G401 (cell line): ENCODE measurements at places on chromosomes 3 and 15.

DNA sequence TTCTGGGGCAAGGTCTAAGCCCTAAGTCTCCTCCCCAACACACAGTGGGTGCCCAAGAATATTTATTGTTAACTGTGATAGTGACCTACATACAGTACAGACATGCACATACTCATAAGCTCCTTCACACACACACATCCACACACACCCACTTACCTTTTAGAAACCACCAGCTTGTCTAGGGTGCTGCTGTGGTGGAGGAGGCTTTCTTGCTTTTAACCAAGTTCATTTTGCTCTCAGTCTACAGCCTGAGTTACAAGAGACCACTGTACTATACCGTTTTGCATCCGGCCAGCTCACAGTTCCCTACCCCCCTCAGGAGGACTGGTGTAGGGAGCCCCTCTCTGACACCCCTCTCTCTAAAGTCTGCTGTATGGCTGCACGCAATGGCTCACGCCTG, 16.7 kb downstream of the DAPK2 start:
- DNase-seq = no peak

GRCh38 chr3:4712109-4712508, 219.0 kb downstream of the ITPR1 start:
- no peak for DNase-seq

DNA sequence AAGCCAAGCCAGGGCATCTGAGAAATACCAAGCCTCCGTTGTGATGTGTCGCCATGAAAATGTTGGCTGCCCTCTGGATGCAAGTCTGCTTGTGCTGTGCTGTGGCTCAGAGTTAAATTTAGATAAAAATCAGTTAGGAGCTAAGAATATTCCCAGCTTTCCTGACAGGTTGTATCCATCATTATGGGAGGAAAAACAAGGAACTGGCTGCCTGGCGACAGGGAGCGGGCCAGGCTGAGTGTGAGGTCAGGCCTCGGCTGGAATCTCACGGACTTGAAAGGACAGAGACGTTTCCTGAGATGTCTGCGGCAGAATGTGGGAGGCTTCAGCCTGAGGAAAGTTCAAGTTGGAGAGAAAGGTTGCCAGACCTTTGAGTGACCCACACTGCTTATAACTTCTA, 213.8 kb downstream of the THSD4 start:
- no peak for DNase-seq

- DNase-seq = peak; percentile 35
These were observed 35.4 kb downstream of the ARHGAP31 start for GRCh38 chr3:119329551-119329950.

DNA sequence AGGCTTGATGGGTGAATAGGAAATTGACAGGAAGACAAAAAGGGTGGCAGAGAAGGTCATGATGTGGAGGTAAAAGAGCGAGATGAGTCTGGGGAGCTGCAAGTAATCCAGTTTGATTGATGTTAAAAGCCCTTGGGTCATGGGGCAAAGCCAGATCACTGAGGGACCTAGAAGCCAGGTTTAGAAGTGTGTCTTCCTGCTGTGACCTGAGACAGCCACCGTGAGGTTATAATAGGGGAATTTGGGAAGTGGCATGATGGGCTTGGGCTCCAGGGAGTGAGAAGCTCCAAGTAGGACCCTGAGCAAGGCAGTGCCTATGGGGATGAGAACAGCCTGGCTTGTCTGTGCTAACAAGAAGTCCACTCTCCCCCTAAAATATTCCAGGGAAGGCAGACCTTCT, 298.5 kb downstream of the RPLP1 start:
- no peak for DNase-seq

GRCh38 chr3:184236033-184236410, 6.6 kb downstream of the VWA5B2 start:
- DNase-seq = no peak

- no peak for DNase-seq
These were observed 25.6 kb upstream of the LCTL start for GRCh38 chr15:66591322-66591862.

GRCh38 chr15:64582202-64582601, 121.8 kb downstream of the ZNF609 start:
- DNase-seq = no peak

DNA sequence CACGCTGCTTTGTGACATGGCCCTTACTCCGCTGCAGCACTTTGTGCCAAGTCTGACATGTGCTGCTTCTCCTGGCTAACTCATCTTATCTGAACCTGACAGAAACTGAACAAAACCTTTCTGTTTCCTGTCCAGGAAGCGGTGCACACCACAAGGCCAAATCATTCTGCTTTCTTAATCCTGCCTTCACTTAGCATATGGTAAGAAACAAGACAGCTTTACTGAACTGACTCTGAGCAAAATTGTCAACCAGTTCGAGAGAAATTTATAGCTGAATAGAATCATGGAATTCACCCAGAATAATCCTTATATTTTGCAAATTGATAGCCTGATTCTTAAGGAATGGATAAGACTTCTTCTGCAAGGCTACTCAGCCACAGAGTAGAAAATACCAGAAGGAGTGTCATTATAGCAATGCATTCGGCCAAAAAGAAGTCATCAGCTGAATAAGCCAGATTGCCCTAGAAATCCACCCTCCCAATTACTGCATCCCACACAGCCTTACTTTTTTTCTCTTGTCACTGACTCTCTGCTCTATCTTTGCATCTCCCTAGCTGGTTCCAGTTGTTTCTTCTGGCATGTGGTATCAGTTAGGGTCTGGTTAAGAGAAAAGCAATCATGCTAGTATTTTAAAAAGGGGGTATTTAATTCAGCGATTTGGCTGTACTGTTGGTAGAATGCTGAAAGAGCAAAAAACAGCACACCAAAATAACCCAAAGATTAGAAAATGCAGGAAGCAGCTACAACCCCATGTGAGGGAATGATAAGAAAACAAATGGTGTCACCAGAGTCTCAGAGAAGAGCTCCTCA, 41.6 kb upstream of the STRIT1 start:
- DNase-seq = peak; percentile 33

- no peak for DNase-seq
These were observed 17.6 kb upstream of the TM2D3 start for GRCh38 chr15:101669744-101670143.

DNA sequence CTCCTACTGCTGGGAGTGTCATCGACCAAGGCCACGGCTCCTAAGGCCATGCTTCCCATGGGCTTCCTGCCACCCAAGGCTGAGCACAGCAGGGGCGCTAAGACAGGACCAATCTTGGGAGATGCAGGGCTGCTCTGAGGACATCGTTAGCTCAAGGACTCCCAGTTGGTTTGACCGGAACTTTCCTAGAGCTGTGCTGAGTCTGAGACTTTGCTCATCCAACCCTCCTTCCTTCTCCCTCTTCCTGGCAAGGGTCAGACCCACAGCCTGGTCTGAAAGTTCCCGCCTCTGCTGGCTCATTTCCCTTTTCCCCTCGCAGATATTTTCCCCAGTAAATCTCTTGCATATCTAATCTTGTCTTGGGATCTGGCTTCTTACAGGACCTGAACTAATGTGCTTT, 57.2 kb downstream of the EPHB3 start:
- DNase-seq = no peak

DNA sequence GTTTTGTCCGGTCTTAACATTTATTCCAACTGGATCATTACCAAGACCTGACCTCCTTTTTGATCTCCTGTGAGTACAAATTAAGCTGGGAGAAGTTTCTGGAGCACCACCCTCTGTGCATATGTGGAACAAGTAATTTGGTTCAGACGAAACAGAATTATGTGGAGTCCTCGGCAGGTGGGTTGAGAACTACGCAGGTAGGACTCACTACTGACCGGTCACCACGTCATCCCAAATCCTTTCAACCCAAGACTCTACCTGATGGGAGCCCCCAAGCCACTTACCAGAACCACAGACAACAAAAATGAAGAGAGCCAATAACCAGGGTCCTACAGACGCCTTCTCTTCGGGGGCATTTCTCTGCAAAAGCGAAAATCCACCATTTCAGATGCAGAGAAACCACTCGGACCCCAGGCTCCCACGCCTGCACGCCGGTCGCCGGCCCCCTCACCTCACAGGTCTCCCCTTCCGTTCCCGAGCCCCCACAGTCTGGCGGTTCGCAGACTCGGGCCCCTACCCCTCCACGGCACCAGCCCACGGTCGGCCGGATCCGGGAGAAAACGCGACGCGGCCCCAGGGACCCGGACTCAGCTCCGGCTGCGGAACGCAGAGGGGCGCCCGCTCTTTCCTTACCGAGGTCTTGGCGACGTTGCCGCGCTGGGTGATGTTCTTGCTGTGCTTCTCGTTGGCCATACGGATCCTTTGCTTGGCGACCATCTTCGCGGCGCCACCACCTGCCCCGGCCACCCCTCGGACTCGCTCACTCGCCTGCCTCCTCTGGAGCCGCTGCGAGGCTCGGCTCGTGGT, 674 bp downstream of the SERP1 start:
- DNase-seq = peak; percentile 48

DNA sequence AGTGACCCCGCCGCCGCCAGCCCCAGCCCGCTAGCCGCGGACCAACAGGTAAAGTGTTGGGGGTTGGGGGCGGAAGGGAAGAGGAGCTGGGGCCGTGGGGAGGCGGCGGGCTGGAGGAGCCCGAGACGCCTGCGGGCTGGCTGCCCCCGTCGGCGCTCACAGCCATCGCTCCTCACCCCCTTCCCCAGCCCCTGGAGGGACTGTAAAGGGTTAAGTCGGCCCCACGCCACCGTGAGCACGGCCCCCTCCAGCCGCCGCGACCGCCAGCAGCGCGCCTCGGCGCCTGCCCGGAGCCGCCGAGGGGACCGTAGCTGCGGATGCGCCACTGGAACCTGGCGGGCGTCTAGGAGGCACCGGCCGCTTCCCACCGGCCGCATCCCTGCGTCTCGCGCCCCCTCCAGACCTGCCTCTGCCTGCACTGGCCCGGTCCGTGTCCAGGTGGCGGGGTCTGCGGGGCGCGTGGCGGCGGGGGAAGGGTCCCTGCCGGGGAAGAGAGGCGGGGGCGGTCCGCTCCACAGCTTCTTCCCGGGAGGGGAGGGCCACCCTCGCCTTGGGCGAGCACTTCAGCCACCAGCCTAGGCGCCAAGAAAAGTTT, 522 bp downstream of the MED12L start:
- peak; percentile 13 for DNase-seq

GRCh38 chr3:51720292-51721061, 13.6 kb downstream of the GRM2 start:
- no peak for DNase-seq

DNA sequence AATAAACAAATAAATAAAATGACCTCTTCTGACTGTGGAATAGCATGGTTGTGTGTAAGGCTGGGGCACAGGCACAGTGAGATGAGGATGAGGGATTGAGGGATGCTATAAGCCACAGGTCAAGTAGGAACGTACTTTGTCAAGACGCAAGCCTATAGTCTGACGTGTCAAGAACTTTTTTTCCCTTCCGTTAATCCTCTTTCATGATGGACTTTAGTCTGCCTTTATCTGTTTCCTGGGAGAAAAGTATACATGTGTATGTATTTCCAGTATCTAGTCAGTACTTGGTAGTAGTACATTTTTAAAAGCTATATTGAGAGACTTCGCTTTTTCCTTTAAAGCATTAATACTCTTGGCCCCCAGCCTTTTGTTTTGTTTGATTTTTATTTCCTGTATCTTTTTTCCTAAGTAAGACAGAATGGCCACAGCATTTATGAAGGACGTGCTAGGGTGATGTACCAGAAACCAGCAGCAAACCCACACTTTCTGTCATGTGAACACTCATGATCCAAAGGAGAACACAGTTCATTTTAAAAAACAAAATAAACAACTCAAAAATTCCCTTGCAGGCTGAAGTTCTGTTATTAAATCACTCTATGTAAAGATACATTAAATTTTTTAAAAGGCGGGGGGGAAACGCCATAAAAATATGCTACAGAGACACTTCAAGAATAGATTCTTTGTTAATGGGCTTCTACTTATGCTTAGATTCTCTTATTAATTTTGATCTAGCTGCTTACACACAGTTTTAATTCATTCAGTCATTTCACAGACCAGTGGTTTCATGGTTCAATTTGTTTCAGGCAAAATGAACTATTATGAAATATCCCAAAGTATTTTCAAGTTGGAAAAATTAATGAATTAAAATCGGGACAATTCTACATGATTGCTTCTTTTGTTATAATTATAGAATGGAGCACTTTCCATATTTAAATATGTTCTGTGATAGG, 114.7 kb downstream of the SNRK start:
- no peak for DNase-seq

DNA sequence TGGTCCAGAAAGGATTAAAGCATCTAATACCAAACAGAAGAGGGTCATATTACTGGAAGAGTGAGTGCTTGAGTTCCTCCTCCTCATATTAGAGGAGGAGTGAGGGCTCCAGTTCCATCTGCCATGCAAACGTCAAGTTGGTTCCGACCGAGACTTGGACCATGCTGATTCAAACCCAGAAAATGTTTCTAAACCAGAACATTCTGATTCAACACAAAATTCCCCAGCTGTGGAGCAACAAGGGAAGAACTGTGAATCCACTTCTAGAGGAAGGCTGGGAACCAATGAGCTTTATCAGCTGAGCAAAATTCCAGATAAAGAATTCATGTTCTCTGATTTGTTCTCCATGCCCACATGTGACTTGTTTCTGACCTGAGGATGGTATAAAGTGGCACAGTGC, 135.6 kb upstream of the WNT5A start:
- no peak for DNase-seq

GRCh38 chr3:146770881-146771280, 165.7 kb upstream of the PLSCR5 start:
- no peak for DNase-seq

GRCh38 chr15:28021281-28022039, 77.7 kb downstream of the OCA2 start:
- DNase-seq = peak; percentile 76

GRCh38 chr15:63453186-63453905, 51.0 kb upstream of the USP3 start:
- DNase-seq = no peak

GRCh38 chr3:23402728-23403492, 199.8 kb downstream of the UBE2E2 start:
- no peak for DNase-seq

DNA sequence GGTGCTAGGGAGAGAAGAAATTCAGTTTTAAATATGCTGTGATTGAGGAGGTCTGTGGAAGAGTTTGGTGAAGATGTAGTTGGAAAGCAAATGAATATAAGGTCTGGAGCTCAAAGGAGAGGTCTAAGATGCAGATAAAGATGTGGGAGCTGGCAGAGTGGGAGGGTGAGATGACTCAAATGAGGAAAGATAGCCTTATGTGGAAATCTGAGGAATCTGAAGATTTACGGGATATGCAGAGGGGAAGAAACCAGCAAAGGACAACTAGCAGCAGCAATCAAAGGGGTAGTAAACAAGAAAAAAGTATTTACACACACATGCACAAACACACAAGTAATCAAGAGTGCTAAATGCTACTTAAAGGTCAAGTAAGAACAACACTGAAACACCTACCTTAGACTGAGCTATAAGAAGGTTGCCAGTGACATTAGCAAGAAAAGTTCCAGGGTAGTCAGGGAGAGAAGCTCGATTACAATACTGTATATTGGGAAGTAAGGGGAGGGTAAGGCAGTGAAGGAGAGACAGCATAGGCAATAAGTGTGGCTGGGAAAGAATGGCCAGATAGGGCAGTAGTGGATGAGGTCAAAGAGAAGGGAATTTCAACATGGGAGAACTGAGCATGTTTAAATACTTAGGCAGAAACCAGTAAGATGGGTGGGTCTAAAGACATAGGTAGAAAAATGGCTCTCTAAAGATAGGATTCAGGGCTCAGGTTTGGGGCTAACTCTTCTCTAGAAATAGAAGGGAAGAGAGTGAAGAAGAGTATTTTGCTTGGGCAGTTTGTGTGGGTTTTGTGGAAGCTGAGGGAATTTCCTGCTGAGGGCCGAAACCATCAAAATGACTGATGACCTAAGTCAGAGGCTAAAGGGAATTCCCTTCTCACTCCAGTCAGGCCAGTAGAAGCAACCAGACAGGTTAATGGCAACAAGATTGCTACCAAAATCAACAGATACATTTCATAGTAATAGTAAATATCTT, 8.9 kb downstream of the CMTM6 start:
- no peak for DNase-seq

- no peak for DNase-seq
These were observed 139.3 kb downstream of the SOX2 start for GRCh38 chr3:181851063-181851462.
